Tibial nerve (tissue), 4 donors: ENCODE measurements at places on chromosomes 2 and 18.

DNA sequence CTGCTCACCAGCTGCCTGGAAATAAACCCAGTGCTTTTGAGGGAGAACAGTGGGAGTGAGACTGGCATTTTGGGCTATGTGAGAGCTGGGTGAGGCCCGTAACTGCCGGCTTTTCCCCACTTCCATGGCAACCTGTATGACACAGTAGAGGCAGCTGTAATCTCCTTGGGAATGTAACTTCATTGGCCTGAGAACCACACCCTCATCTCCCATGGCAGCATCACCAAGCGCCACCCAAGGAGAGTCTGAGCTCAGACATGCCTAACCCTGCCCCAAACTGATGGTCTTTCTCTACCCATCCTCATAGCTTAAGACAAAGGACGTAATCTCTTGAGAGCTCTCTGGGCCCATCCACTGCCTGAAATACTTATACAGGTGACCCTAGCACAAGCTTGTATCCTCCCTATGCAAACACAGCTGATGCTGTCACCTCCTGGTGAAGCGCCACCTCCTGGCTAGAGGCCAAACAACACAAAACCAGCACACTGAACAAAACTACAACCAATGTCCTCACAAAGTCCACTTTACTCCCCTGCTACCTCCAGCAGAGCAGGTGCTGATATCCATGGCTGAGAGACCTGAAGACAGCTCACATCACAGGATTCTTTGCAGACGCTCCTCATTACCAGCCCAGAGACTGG, 763.4 kb upstream of the NRXN1 start:
- no peak for DNase-seq

- DNase-seq: no peak
Measured at GRCh38 chr2:46520130-46520711, 40.9 kb downstream of the TMEM247 start.

DNA sequence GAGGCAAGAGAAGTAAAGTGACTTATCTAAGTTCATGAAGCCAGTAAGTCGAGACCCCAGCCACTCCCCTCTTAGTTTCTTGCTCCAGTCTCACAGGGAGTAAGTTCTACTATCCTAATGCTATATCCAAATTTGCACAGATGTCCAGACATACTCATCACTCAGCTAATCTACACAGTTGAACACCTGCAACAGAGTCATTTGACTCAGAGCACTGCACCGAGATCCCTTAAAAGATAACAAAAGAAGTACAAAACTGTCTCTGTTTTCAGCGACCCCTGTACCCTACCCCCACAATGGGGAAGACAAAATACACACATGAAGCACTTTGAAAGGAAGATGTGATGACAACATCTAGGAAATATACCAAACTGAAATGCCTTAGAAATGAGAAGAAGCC, 22.6 kb upstream of the CCDC141 start:
- DNase-seq: no peak

GRCh38 chr2:21175895-21176646, 52.3 kb downstream of the TDRD15 start:
- no peak for DNase-seq
